ENCODE measurements at places on chromosomes 16 and 17.

DNA sequence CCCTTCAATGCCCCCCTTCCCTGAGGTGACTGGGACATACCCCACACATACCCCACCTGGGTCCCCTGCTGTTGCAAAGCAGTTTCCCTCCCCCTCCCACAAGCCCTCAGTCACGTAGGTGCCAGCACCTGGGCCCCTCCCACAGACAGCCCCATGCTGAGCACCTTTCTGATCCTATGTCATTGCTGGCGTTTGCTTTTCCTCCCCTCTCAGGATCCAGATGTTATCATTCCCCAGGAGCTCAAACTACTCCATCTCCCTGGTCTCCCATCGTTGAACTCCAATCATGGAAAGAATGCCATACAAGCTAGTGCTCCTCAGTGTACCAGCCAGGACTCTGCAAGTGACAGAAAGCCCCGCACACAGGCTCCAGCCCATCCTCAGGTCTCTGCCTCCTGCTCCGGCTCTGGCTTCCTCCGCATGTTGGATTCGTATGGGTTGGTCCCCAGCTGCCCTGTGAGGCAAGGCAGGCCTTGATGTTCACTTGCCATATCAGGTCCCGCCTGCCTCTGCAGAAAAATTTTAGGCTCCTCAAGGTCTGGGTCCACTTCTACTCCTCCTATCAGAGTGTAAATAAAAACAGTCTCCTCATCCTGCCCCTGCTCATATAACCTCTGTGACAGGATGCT, 31.4 kb upstream of the MED9 start:
- no peak for DNase-seq

GRCh38 chr17:78426293-78426879, 47.9 kb downstream of the PGS1 start:
- DNase-seq: no peak

DNA sequence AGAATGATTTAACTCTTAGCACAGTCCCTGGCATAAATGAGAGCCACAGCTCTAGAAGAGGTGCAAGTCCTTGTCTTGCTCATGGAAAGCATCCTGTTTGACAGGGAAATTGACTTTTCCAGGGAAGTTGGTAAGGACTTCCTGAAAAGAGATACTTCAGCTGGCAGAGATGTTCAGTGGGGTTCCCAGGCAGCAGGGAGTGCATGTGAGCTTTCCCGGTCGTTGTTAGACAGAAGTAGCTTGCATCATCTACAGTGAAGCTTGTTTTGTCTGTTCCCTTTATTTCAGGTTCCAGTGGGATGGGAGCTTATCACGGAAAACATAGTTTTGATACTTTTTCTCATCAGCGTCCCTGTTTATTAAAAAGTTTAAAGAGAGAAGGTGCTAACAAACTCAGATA, 22.9 kb downstream of the ALDH3A2 start:
- no peak for DNase-seq

DNA sequence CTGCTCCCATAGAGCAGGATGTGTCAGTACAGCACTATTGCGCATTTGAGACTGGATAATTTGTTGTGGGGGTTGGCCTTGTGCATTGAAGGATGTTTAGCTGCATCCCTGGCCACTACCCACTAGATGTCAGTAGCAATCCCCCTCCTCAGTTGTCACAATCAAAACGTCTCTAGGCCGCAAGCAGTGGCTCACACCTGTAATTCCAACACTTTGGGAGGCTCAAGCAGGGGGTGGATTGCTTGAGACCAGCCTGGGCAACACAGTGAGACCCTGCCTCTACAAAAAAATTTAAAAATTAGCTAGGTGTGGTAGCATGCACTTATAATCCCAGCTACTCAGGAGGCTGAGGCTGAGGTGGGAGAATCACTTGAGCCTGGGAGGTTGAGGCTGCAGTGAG, 48.4 kb downstream of the CENPV start:
- DNase-seq: no peak

DNA sequence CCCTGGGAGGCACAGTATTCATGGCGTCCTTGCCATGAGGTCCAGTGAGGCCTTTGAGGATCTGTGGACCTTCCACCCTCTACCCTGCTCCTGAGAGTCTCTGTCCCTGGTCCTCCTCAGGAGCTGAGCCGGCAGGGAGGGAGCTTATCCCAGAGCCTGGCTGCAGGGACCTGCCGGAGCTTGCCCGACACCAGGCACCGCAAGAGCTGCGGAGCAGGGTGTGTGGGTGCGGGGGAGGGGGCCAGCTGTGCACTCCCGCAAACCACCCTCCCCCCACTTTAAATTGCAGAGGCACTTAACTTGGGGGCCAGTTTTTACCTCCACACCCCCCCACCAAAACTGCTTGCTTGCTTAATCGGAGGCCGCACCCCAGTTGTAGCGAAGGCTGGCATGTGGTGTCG, 609 bp upstream of the ZNF750 start:
- DNase-seq: no peak

GRCh38 chr16:73048292-73049080, 558 bp upstream of the ZFHX3 start:
- DNase-seq: no peak

GRCh38 chr17:15237106-15237425, 28.1 kb downstream of the PMP22 start:
- no peak for DNase-seq

DNA sequence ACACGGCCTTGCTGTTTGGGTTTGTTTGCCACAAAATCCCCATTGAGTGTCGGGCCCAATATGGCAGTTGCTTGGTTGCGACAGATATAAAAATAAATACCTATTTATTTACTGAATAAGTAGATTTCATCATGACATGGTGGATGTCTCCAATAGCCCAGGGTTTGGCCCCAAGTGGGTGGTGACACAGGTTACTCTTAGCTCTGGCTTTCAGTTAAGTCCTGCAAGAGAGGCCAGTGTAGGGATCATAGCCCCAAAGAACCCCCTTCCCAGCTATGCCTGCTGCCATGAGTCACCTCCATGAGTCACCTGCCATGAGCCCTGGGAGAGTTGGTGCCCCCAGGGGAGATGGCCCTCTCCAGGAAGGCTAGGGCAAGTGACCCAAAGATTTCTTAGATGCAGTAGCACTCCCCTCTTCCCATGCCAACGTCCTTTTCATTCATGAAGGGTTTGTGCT, 78.7 kb upstream of the LGALS9 start:
- no peak for DNase-seq

- no peak for DNase-seq
Measured at GRCh38 chr16:85362443-85362842, 250.2 kb upstream of the CIBAR2 start.

GRCh38 chr16:31352376-31353115, 2.4 kb upstream of the ITGAX start:
- no peak for DNase-seq

GRCh38 chr16:23081675-23082119, 67.6 kb downstream of the USP31 start:
- no peak for DNase-seq

GRCh38 chr16:50474138-50474537, 74.1 kb upstream of the NKD1 start:
- DNase-seq: no peak

DNA sequence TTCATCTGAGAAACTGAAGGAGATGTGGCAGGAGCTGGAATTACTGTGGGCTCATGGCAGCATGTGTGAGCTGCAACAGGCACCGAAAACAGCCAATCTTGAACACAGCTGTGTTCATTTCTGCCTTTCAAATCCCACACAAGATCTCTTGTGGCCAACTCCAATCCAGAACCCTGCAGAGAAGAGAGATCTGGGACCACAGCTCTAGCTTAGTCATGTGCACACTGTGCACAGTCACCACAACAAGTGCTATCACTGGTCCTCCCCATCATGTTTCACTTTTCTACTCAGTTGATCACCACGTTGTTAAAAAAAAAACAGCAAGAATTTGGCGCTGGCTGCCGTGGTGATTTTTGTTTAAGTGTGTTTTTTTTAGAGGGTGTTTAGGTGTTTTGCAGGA, 254.5 kb upstream of the ELAC2 start:
- DNase-seq: no peak

DNA sequence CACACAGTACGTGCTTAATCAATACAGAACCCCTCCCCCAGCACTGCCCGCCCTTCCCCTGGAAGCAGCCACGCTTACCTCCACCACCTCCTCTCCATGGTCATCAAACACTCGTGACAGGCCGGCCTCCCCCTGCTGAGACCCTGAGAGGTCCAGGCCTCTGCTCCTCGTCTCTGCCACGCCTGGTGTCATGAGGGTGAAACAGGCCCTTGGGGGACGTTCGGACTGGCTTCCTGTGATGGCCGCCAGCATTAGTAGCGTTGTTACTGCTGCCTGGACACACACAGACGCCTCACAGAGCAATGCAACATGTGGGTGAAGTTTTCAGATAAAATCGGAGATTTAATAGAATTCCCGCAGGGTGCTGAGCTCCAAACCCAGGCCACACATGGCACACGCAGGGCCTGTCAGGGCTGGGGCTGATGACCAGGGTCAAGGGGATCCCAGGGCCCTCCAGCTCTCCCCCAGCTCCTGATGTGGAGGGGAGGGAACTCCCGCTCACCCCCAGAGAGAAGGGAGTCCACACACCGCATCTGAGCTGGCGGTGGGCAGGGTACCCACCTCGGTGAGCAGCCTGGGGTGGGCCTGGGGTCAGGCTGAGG, 15.9 kb upstream of the SLC38A10 start:
- no peak for DNase-seq

GRCh38 chr16:2535625-2536013, 2.2 kb upstream of the PDPK1 start:
- no peak for DNase-seq

- DNase-seq: no peak
Measured at GRCh38 chr17:73592501-73592961, 51.7 kb downstream of the SDK2 start.

DNA sequence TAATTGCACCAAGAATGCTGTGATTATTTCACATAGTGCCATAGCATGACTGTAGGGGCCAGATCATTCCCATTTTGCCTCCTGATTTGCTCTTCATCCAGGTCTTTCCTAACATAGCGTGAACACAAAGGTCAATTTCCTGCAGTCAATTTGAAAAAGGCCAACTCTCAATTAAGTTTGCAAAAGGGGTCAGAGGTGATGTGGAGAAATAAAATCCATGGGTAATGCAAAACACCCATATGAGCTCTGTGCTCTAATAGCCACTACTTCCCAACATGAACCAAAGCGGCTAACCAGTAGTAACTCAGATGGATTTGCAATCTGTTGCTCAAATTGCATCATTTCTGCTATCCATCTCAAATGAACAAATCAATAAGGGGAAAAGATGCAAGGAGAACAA, 275.5 kb upstream of the SOX9 start:
- no peak for DNase-seq

DNA sequence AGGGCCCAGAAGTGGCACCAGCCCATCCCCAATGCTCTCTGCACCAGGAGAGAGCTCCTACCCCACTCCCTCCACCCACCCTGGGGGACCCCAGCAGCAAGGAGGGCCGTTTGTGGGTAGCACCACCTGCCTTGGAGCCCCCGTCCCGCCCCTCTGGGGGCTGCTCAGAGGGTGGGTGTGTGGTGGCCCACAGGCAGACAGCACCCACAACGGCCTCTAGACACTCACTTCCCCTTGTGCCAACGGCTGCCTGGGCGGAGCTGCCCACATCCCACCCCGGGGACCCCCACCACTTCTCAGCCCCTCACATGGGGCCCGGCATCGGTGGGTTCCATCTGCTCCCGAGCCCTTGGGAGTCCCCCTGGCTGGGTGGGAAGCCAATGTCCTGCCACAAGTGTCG, 33.3 kb downstream of the BAHCC1 start:
- no peak for DNase-seq

DNA sequence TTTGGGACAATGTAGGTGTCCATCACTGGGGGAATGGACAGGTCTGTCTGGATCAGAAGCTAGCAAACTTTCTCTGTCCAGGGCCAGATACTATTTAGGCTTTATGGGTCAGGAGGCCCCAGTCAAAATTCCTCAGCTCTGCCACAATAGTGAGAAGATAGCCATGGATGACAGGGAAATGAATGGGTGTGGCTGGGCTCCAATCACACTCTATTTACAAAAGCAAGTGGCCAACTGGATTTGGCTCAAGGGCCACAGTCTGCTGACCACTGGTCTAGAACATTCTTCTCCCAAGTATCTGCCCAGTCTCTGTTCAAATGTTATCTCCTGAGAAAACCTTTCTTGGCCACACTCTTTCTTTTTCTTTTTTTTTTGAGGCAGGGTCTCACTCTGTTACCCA, 339.9 kb downstream of the SOX9 start:
- DNase-seq: no peak

- DNase-seq: no peak
Measured at GRCh38 chr17:40019140-40019991, 4.1 kb downstream of the CSF3 start.

GRCh38 chr17:51585514-51586104, 325.3 kb downstream of the UTP18 start:
- no peak for DNase-seq

- DNase-seq: no peak
Measured at GRCh38 chr16:2471016-2471652, at the start of gene NTN3. NTN3 (plus strand) TSS chr16:2471297; CDS start chr16:2471702, 405 bp downstream.

DNA sequence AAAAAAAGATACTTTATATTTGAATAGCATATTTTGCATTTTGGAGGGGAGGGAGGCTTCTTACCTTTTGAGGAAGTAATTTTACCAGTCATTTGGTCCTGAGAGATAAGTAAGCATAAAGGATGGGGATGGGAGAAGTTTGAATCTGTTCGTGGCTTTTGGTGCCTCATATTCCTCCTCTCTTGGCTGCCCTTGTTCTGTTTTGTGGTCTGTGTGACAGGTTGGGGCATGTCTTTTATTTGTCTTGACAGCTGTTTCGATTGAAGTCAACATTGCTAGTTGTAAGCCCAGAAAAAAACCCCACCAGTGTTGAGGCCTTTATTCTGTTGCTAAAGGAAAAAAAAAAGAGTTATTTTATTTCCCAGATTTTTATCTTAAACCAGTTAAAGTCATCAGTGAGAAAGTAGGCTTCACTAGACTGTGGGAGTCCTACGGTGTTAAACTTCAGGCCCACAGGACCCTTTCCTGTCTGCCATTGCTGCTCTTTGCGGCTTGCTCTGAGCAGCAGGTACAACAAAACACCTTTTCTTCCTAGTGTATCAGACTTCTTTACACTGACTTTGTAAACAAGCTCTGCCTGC, 11.4 kb downstream of the SLC7A6 start:
- no peak for DNase-seq

DNA sequence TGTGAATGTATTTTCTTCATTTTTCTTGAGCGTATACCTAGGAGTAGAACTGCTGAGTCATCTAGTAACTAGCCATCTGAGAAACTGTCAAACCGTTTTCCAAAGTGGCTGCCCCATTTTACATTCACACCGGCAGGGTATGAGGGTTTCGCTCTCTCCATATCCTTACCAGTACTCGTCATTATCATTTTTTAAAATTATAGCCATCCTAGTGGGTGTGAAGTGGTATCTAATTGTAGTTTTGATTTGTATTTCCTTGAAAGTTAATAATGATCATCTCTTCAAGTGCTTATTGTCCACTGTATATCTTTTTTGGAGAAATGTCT, 6.0 kb downstream of the RNF157 start:
- no peak for DNase-seq

- no peak for DNase-seq
Measured at GRCh38 chr17:82663381-82664275, 15.4 kb upstream of the WDR45B start.

DNA sequence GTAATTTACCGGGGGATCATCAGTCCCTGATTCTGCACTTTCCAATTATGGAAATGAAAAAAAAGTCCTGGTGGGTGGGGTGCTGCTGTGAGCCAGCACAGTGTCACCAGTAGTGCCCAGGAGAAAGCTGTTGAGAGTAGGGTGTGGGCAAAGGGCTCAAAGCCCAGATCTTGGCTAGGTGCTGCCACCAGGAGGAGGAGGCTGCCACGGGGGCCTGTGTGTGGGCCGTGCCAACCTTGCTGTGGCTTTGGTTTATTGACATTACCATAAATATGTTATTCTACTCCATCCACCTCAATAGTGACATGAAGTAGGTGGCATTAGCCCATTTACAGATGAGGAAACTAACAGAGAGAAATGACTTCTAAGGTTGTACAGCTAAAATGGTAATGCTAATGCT, 6.7 kb upstream of the PRPSAP2 start:
- DNase-seq: no peak
